Left kidney (tissue), 8 donors: ENCODE measurements at places on chromosomes 2 and 18.

GRCh38 chr2:238046725-238047270 is 14.0 kb upstream of the SCLY start:
- no peak for DNase-seq

DNA sequence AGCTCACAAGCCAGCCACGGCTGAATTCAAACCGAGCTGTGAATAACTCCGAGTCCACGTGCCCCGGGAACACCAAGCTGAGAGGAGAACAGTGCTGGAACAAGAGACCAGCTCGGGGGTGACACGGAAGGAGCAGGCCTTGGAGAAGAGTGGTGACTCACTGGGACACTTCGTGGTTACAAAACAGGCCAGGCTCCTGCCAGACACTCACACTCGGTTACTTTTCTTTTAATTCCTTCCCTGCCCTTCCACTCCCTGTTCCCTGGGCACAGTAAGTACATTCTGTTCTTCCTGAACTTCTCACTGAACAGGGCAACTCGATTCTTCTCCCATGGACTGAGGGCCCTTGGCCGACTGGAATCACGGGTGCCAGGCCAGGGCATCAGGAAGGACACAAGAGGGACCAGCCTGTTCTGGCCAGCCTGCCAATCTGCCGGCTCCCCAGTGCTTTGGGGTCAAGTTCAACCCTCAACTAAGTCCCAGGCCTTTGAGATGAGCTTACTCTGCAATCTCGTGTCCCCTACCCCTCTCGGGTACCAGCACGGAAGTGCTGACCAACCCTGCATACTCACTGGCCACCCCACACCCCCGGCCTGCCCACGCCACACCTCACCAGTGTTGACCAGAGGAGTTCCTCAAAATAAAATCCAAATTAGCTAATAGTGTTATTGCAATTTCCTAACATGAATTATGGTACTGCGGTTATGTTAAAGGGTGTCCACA is 87.5 kb downstream of the TFCP2L1 start:
- DNase-seq, result no peak

DNA sequence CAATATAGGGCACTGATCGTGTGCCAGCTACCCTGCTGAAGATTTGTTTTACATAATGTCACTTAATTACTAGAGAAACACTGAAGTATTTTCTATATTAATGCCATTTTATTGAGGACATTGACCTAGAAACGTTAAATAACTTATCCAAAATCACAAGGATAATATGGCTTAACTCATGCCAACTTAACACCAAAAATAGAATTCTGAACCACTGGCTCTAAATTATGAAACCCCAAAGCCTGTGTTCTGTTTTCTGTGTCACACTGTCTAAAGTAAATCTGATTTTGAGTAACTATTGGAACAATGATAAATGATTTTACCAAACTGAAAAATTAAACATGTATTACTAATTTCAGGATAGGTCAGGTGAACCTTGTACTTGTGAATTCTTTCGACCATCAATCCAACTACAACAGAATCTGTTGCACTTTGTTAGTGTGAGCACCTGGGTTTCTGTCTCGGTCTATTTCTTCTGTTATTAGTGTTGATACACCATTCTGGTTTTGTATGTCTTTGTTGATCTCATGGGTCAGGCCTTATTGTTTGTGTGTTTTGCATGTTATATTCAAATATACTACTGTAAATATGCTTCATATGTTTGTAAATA is 48.2 kb upstream of the CCDC141 start:
- DNase-seq, result no peak

- DNase-seq, result no peak
Measured at GRCh38 chr2:211611061-211611518, 927.5 kb downstream of the ERBB4 start.

- DNase-seq, result no peak
Measured at GRCh38 chr2:205695460-205695991, 13.2 kb downstream of the NRP2 start.

DNA sequence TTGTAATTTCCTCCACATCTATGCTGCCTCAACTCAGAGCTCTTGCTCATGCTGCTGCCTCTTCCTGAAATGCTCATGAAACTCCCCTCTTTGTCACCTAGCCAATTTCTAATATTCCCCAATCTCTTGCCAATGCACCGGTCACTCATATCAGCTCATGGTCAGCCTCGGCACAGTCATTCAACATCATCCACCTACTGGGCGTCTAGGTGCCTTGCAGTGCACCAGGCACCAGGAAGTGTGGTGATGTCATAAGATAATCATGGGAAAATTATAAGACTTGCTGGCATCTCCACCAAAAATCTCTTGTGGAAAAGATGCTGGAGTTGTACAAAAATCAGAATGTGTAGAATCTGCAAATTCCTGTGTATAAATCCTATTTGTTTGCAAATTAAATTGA is 52.6 kb upstream of the RAB27B start:
- DNase-seq, result no peak

DNA sequence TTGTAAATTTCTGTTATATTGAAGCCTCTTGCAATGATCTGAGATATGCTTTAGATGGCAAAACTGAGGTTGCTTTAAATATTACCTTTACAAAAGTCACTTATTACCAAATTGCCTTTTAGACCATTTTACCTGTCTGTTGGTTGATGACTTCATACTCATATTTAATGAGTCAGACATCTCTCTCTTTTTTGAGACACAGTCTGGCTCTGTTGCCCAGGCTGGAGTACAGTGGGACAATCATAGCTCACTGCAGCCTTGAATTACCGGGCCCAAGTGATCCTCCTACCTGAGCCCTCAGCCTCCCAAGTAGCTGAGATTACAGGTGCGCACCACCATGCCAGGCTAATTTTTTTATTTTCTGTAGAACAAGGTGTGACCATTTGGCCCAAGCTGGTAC is 11.5 kb upstream of the PPP4R3B start:
- no peak for DNase-seq

DNA sequence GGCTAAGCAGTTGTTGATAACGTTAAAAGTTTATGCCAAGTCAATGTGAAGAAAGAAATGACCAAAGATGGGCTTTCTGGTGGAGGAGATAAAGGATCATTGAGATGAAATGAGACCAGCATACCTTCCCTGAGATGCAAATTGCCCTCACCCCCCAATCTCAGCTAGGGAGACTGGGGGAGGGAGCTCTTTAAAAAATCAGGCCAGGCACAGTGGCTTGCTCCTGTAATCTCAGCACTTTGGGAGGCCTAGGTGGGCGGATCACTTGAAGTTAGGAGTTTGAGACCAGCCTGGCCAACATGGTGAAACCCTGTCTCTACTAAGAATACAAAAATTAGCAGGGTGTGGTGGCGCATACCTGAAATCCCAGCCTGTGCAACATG is 30.9 kb upstream of the KCMF1 start:
- DNase-seq, result no peak

GRCh38 chr2:34234823-34235222 is 635.7 kb upstream of the FAM98A start:
- no peak for DNase-seq

- DNase-seq, result no peak
Measured at GRCh38 chr18:39701055-39701783, 2135.6 kb upstream of the CELF4 start.

DNA sequence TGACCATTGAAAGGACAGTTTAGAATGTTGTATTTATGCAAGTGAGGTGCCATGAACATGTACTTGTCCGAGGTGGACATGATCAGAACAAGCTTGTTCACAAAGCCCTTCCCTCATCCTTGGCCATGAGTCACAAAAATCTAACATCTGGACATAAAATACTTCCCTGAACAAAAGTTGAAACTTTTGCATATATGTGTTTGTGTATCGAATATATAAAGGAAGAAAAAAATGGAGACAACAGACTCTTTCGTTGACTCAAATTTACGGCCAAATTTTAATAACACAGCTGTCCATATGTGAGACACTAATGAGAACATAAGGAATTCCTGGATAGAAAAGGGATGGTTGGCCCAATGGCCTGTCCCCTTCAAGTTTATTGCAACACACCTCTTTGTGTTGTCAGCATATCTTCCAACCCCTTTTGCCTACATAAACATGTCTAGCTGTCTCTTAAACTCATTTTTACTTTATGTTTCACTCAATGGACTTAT is 19.4 kb upstream of the ZEB2 start:
- no peak for DNase-seq

DNA sequence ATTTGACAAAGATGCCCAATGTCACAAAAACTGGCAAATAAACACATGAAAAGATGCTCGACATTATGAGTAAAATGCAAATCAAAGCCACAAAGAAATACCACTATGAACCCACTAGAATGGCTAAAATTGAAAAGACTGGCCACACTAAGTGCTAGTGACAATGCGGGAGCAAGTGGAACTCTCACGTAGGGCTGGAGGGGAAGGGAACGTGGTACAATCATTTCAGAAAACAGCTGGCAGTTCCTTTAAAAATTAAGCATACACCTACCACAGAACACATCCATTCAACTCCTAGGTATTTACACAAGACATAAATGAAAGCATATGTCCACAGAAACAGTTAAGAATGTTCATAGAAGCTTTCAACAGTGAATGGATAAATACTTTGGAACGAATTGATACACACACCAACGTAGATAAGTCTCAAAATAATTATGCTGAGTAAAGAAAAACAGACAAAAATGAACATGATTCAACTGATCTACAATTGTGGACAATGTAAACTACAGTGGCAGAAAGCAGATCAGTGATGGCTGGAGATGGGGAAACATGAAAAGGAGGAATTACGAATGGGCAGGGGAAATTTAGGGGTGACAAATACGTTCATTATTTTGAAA is 71.7 kb downstream of the MYOM1 start:
- no peak for DNase-seq
